CD4-positive, alpha-beta T cell treated with Interleukin-1 beta for 1 hour (primary cell): ENCODE measurements at places on chromosomes 12 and 14.

- DNase-seq: no peak
Measured at GRCh38 chr12:34291001-34291400, 268.7 kb downstream of the ALG10 start.

- peak; percentile 75 for DNase-seq
Measured at GRCh38 chr14:76929927-76930326, 98.6 kb downstream of the IRF2BPL start.

- no peak for DNase-seq
Measured at GRCh38 chr14:64938972-64939816, 3.4 kb downstream of the GPX2 start.

- no peak for DNase-seq
Measured at GRCh38 chr12:110782094-110782493, 39.4 kb upstream of the PPP1CC start.

DNA sequence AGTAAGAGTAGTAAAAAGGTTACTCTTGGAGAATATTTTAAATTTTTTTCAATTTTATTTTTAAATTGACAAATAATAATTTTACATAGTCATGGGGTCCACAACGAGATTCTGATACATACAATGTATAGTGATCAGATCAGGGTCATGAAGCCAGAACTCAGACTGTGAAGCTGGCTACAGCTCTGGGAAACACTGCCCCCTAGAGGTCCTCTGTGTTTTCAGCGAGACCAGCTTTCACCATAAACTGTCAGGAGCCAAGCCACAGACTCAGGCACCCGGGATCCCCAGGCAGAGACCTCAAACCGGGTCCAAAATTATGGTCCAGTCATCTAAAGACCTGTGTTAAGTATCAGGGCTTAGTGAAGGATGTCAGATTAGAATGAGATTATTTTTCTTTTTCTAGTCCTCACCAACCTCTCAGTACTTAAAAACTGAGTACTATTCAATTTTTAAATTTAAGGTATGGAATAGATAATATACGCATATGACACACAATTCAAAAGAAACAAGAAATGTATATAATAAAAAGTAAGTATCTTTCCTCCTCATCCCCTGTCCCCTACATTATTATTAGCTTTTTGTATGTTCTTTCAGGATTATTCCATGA, 397.1 kb downstream of the MDGA2 start:
- peak; percentile 10 for DNase-seq

DNA sequence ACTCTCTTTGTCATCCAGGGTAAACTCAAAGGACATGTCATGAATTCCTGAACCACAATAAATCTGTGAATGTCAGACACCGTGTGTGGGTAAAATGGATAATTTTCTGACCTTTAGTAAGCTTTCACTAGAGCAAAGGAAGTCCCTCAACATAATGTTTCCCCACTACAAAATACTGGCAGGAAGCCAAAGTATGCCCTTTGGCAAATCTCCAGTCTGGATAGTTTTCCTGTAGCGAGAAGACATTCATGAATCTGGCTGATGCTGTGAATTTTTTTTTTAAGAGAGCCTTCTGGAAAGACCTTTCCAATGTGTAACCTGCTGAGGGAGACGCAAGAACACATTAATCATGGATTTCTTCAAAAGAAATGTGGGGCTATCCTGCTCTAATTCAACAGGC, 389.6 kb upstream of the DDHD1 start:
- no peak for DNase-seq

DNA sequence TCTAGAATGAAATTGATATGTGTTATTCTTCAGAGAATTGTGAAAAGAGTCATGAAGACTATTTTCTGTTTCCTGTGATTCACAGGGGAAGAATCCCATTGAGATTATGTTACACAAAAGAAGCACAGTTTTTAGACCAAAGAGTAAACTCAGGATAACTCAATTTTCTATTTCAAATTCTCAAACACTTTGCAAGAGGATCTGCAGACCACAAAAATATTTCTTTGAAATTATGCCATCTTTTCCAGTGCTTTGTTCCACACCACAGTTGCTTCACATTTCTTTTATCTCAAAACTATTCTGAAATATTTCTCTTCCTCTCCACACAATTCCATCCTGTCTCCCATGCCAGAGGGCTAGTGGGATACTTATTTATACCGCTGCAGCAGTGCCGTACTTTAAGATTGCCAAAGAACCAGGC, 188.9 kb upstream of the FOXG1 start:
- no peak for DNase-seq

DNA sequence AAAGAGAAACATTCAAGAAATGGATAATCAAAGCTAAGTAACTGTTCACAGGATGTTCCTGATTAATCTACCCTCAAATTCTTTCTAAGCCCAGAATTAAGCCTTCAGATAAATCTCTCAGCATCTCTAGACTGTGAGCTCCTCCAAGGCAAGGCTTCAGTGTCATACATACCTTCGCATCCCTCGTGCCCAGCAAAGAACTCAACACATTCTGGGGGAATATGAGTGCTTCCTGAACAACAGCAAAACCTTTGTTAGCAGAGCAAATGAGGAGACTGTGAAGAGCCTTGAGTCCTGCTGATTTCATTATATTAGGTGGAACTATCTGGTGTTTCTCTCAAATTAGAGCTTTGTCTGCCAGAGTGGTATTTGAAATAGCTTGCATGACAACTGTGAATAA, 401.8 kb upstream of the TMPO start:
- DNase-seq: no peak

DNA sequence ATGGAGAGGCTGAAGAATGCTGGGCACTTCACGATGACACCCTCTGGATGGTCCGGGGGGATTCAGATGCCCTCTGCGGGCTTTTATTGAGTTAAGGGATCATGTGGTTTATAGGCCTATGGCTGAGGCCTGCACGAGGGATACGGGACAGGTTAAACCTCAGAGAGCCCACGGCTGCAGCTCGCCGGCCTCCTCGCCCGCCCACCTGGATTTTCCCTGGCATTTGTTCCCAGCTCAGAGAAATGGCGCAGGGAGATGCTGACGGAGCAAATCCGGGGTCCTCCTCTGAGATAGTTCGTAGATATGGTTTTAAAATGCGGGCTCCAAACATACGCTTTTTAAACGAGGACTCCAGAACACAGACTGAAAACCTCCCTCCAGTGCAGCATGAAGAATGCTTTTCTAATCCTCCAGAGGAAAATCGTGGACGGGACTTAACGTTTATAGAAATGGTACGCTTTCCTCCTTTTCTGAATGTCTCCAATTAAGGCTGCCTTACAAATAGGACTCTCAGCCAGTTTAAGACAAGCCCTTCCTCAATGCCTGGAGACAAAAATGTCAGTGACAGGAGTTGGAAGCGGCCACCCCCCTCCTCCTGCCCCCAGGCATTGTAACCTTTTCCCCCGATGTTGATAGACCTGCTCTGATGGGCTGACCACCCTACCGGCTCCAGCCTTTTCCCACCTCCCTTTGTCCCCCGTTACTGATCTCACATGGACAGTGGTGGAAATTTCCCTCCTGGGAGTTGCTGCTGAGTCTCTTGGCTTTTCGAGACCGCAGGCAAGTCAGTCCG, 16.6 kb downstream of the CCND2 start:
- DNase-seq: no peak

DNA sequence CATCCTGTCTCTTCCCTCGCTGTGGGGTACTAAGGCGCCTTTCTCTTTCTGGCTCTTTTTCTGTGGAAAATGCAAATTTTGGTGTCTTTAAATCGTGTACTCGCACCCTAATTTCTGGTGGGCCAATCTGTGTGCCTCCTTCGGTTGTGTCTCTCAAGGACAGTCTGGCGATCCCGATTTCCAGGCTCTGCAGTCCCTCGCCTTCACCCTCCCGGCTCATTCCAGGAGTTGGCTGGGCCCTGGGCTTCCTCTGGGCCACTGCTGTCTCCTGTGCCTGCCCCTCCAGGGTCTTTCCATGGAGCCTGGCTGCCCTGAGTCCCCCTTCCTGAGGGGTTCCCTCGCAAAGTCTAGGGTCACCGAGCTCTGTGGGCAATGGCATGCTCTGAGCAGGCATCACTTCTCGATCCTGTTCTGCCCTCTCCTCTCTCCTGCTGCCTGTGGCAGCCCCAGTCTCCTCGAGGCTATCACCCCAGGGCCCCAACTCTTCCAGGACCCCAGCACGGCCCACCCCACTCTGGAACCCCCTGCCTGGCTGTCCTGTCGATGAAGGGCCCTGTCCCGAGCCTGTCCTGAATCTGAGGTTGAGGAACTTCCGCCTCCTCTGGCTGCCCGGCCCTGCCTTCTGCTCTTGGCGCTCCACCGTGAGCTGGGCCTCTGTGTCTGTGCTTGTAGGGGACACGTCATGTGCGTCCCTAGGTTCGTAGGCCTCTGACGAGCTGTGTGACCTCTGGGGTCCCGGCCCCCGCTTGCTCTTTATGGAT, 24.1 kb downstream of the AHNAK2 start:
- no peak for DNase-seq

DNA sequence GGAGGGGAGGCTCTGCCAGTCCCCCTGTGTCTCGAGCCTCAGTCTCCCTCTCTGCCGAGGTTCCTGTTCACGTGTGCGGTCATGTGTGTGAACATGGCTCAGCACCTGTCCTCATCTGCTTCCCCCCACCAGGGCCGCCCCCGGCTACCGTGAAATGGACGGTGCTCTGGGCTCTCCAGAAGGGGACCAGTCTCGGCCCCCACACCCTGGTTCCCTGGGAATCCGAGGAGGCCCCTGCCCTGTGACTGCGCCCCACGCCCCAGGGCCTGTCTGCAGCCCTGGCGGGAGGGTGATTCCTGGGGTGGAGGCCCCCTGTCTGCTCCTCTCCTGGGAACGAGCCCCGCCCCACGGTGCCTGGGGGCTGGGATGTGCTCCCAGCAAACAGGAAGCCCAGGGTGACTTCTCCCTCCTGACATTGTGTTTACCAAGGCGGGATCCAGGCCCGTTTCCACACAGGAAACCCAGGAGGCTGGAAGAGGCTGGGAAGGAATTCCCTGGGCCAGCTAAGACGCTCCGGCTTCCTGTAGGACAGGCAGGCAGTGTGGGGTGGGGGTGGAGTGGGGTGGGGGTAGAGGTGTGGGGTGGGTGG, 46.6 kb downstream of the KIF26A start:
- DNase-seq: no peak

GRCh38 chr12:117343296-117343695, 18.1 kb downstream of the NOS1 start:
- no peak for DNase-seq

GRCh38 chr12:1591034-1591433, 3.3 kb downstream of the FBXL14 start:
- DNase-seq: peak; percentile 38

GRCh38 chr12:78392918-78393317, 471.7 kb upstream of the SYT1 start:
- DNase-seq: no peak

- no peak for DNase-seq
Measured at GRCh38 chr14:23559926-23560520, 4.0 kb downstream of the THTPA start.
